ENCODE measurements at places on chromosomes 3 and 15.

DNA sequence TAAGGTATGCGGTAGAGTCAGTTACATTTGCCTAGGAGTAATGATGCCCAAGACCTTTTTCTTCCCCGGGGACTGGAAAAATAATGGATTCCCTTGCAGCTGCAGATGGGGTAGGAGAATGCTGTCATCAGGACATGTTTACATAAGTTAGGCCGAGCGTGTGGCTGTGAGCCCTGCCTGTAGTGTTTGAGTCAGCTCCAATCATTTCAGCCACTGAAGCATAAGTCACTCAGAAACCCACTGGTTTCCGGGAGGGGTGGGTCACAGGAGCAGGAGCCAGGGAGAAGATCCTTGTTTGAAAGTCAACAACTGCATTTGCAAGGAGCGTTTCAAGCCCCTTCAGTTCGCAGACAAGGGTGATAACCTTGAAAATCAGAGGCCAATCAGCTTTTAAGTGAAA is 562.3 kb downstream of the MCTP2 start:
- DNase-seq: no peak

DNA sequence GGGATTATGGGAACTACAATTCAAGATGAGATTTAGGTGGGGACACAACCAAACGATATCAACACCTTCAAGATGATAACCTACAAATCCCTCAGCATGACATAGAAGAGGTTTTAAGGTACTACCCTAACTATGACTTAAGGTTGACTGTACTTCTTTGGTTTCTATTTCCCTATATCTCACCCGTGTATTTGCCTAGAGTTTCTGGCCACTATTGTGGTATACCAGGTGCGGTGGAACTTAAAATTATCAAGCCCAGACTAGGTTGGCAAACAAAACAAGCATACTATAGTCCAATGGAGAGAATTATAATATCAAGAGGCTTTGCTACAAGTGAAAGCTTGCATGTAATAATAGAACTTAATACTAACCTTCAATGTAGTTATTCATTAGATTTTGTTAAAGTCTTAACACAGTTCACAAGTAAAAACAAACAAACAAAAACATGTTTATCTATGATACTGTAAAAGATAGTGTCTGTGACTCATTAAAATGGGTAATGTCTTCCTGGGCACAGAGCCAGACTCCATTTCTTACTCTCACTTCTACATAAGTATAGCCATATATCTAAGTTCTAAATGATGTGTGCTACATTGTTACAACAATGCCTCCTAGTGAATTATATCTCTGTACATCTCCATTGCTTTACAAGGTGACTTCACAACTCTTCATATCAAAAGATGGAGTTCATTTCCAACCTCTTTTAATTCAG is 479.1 kb downstream of the ZBBX start:
- no peak for DNase-seq

DNA sequence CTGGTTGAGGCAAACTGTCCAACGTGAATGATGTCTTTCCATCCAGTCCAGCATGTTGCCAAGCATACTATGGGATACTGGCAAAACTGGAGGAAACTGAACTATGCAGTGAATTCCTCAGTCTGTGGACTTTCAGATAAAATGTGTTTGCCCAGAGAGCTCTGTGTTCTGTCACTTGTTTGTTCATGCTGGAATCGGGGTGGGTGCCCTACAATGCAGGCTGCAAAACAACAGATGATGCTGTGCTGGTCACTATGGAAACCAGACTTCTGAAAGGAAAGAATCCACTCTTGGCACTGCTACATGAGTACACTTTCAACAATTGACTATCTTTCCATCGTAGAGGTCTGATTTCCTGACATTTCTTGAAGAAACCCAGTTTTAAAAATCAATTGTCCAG is 272.5 kb upstream of the ARHGEF26 start:
- DNase-seq: peak; percentile 7

DNA sequence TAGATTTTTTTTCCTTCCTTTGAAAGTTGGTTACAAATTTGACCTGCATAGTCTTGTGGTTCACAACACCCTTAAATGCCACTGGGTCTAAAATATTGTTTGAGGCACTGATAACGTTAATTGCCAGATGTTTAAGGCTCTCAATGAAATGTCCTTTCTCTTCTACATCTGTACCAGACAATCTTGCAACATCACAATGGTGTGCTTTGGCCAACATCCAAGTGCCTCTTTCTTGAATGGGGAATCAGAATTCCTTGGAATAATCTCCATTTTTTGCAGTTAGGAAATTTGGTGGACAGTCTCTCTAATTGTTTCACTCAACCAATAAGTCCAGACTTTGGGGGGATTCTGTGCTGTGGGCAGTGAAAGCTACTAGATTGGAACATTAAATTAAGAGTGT is 26.0 kb upstream of the PEX5L start:
- no peak for DNase-seq

- DNase-seq: peak; percentile 84
Observed at GRCh38 chr15:65595960-65596359, 15.0 kb downstream of the INTS14 start.

DNA sequence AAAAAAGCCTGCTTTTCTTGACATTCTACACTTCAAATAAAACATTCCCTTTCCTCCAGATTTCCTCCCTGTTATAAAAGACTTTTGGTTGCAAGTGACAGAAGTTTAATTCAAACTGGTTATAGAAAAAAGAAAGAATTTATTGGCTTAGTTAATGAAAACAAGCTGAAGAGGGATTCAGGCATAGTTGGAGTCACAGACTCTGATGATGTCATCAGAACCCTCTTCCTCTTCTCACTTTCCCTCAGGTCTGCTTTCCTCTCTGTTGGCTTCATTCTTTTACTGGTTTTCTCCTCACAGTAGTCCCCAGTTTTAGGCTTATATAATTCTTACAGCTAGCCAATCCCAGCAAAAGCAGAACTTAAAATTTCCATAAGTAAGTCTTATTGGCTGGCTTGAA is 32.0 kb upstream of the MBNL1 start:
- no peak for DNase-seq

- no peak for DNase-seq
Observed at GRCh38 chr3:48233542-48233941, 7.4 kb upstream of the ZNF589 start.

DNA sequence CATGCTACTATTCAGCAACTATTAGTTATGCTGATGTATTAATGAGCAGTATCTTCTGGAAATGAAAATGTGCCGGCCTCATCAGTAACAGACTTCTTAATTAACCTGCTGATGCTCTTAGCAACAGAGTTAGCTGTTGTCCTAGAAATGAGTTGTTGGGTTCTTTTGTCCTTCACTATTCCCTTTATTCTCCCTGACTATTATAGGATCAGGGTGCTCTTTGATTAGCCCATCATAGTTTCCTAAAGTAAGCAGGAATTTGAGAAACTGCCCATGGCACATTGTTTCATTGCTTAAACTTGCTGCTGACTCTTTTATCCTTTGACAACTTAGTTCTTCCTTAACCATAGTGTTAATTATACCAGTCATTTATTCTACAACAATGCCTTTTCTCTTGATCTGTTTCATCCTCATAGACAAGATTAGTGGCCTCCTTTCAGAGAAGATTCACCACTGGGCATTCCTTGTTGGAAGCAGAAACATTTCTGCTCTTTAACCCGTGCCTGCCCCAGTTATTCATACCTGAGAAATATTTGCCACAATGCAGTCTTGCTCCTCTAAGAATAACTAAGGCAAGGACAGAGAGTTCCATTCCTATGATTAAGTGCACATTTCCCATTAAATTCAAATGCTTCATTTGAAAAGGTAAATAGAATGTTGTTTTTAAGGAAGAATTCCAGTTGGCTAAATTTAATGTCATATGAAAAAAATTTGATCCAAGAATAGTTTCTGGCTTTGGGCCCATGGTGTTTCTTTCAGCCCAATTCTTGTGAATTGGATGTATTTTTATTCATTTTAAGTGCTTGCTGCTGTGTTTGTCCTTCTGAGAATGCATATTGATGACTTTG is 573.3 kb upstream of the TBL1XR1 start:
- no peak for DNase-seq

- DNase-seq: peak; percentile 27
Observed at GRCh38 chr3:159322322-159322939, 520.6 kb downstream of the MFSD1 start.

GRCh38 chr15:41043276-41043951 is 72.7 kb downstream of the INO80 start:
- no peak for DNase-seq

- DNase-seq: no peak
Observed at GRCh38 chr3:112437146-112438022, 61.9 kb downstream of the BTLA start.

GRCh38 chr3:150887031-150887430 is 18.2 kb downstream of the MINDY4B start:
- no peak for DNase-seq

GRCh38 chr3:156680243-156680914 is 6.0 kb downstream of the TIPARP start:
- DNase-seq: no peak

DNA sequence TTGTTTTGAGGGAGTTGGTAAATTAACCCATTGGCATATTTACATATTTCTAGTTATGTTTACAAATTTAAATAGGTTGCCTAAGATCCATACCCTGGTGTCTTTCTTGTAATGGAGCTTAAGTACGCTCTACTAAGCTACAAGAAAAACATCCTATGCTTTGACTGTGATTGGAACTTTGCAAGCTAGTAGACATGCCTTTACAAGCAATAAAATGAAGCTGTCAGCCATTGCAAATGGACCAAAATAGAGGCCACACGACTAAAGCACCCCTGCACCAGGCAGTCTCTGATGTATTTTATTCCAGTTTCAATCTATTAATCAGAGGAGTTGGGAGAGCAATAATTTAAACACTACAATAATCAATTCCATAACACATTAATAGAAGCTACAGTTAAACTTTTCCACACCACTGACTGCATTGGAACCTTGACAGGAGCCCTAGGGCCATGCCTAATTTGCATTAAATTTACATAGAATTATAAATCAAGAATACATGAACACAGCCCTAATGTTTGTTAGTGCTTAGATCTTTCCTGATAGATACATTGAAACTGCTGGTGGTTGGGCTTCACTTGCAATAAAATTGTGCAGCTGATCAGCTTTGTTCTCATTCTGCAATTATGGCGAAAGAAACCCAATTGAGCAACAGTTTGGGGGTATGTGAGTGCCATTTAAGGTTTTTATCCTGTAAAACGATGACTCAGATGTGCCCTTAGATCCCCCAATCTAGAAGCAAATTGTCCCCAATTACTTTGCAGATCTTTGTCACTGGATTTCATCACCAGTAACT is 360.1 kb downstream of the LSAMP start:
- no peak for DNase-seq

DNA sequence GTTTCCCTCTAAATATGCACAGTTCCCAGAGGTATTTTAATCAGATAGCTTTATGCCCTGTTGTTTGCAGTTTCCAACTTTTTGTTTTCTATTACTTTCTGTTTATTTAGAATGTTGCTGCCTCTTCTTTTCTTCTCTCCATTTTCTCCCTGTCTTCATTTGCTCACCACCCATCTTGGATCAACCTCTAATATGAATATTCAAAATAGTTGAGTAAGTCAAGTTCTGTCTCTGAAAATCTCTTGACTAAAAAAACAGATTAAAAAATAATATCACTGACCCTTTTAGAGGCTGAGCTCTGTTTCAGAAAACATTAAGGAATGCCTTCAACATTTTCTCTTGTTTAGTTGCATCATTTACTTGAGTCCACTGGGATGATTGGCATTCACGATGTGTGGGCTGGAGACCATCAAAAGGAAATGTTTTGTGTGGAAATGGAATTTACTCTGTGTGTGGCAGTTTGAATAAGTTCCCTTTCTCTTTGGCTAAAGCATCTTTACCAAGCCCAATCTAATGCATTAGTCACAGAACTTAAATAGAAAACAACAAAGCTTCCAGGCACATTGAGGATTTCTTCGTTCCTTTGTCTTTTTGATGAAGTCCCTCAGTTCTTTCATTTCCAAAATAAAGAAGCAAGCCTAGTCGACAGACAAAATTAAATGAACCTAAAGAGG is 633.9 kb upstream of the TGFBR2 start:
- no peak for DNase-seq

- DNase-seq: no peak
Observed at GRCh38 chr15:68674975-68675374, 96.2 kb downstream of the CORO2B start.

DNA sequence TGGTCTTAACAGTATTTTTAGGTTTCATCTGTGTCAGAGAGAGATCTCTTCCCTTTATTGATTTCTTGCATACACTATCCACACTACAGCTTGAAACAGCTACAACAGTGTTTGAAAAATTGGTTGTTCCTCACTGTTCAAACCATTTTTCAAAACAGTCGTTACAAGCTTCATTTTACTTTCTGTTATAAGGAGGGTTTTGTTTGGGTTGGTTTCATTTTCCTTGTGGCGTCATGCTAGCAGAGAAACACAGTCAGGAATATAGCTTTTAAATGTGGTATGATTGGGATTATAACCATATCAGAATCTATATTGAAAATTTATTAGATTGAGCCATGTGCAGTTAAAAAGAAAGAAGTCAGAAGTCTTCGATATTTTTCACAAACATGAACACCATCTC is 400.6 kb downstream of the ZBTB20 start:
- DNase-seq: no peak

DNA sequence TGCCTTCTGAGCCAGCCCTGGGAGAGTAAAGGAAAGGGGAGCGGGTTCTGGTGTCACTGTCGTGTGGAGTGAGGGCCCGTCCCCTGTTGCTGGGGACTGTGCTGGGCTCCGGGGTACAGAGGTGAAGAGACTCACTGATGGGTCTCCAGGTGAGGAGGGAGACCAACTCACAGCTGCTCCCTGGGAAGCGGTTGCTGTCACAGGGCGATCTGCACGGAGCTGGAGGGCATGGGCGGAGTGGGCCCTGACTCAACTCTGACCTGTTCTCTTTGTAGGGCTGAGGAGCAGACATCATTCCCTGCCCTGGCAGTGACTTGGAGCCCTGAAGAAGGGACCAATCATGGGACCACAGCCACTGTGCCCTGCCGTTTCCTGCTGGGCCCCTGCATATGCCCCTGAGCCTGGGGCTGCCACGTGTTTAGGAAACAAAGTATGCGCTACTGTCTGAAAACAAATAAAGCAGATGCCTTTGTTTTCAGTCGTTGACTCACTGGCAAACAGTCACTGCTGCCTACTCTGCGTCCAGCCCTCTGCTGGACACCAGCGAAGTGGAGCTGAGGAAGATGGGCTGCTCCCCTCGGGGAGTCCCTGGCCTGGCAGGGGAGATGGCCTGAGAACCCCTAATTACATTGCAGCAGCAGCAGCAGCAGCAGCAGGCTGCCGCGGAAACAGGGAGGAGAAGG is 22.9 kb upstream of the PLXNA1 start:
- DNase-seq: peak; percentile 69

- no peak for DNase-seq
Observed at GRCh38 chr3:131091768-131092167, 65.1 kb downstream of the NEK11 start.

DNA sequence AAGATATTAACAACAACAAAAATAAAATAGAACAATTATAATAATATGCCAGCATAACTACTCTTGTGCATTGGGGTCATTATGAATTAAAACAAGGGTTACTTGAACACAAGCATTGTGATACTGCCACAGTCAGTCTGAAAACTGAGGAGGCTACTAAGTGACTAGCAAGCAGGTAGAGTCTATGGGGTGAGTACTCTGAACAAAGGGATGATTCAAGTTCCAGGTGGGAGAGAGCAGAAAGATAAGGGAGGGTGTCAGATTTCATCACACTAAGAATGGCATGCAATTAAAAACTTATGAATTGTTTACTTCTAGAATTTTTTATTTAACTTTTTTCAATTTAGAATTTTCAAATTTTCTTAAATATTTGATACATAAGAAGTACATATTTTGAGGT is 754.4 kb upstream of the GOLIM4 start:
- no peak for DNase-seq

- DNase-seq: no peak
Observed at GRCh38 chr15:91348752-91349500, 248.9 kb downstream of the SV2B start.

GRCh38 chr3:147030274-147030673 is 376.1 kb downstream of the ZIC4 start:
- no peak for DNase-seq

GRCh38 chr15:69341356-69341755 is 42.6 kb downstream of the PAQR5 start:
- no peak for DNase-seq

Data from globus pallidus (tissue), 1 donor.